ENCODE measurements at places on chromosomes 1 and 21.
A peak's percentile ranks its signal among the peaks of the same experiment; 100 is the strongest.

GRCh38 chr1:229430761-229431283, 3.1 kb downstream of the ACTA1 start:
- DNase-seq, result no peak

- no peak for DNase-seq
Observed at GRCh38 chr1:192879406-192879805, 70.6 kb downstream of the RGS2 start.

DNA sequence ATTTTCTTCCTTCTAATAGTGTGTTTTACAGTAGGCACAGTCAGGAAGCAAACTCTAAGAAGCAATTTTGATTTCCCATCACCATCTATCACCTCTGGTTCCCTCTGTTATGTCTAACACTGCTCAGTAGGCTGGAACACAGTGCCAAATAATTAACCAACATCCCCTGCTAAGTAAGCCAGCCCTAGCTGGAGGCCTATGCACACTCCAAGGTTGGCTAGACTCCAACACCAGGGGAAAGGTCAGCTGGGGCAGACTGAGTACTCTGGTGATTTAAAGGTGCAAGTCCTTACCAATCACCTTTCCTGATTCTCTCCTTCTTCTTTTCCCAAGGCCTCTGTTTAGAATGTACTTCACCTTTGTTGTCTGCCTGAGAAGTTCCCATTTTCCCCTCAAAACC, 46.5 kb upstream of the BEND5 start:
- peak; percentile 14 for DNase-seq

DNA sequence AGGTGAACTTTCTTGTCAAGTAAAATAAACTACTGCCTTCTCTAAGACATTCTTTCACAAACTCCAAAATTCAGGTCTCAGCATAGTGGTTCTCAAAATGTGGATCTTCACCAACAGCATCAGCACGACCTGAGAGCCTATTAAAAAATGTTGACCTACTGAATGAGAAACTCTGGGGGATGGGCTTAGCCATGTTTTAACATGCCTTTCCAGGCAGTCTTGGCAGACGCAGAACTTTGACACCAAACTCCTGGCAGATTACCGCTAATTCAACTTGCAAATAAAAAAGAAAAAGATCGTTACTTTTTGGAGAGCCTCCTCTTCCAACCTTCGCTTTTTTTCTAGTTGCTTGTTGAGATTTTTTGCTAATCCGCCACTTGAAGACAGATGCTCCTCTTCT, 35.1 kb downstream of the ARHGAP29 start:
- no peak for DNase-seq

DNA sequence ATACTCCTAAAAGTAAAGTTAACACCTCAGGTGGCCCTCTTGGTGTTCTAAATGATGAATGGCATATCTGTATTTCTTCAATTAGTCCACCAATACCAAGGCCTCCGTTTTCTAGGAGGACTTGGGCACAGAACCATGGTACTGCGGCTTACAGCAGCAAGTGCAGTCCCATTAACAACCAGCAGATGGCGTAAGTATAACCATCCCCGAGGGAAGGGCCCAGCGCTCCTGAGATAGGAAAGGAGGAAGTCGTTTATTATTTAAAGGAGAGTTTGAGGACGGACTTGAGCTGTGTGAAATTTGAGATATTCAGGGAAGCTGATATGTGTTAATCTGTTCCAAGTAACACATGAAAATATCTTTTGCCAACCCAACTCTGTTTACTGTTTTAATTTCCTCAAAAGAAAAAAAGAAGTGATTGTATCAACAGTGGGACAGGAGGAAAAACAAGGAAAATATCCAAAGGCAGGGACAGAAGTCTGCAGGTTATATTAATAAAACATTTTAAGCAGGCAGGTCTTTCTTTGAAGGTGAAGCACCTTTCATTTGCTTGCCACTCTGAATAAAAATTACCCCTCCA, 37.7 kb upstream of the KCNJ15 start:
- peak; percentile 87 for DNase-seq

DNA sequence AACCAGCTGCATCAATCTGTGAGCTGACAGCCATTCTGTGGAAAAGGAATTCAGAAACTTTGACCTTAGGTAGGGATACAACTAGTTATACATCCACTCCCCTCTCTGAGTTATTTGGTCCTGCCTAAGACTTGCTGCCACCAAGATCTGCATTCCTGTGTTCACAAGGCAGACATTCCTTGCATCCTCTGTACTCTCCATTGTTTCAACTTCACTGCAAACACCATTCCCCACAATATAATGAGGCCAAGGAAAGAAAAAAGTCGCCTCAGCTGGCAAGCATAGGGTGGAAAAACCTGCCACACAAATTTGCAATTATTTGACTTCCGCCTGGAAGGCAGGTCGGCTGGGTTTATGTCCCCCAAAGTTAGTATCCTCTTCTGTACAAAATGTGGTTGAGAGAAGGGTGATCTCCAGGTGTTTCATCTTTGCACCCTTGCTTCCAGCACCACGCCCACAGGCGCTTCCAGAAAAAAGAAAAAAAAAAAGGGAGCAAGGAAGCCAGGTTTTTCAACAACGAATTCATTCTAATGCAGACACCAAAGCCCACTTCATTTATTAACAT, 676 bp upstream of the CTTNBP2NL start:
- DNase-seq, result peak; percentile 26

- DNase-seq, result no peak
Observed at GRCh38 chr1:67342076-67342890, 34.6 kb downstream of the IL12RB2 start.

- no peak for DNase-seq
Observed at GRCh38 chr21:32958288-32959002, 67.3 kb upstream of the OLIG2 start.

- DNase-seq, result no peak
Observed at GRCh38 chr1:50378770-50379169, 44.5 kb downstream of the DMRTA2 start.

DNA sequence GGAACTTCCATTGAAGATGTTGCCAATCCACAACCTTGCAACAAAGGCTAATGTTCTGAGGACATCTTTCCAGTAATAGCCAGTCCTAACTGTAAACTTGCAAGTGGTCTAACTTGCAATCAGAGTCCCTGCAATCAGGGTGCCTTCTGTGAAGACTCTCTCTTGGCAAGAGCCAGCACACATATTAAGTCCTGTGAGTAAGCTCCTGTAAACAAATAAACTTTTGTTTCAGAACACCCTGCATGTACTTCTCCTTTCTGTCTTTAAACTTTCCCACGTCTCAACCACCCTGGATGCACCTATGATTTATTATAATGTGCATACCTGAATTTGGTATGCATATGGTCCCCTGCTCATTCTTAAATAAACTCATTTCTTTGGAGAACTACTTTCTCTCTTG, 9.1 kb downstream of the GBP7 start:
- no peak for DNase-seq

DNA sequence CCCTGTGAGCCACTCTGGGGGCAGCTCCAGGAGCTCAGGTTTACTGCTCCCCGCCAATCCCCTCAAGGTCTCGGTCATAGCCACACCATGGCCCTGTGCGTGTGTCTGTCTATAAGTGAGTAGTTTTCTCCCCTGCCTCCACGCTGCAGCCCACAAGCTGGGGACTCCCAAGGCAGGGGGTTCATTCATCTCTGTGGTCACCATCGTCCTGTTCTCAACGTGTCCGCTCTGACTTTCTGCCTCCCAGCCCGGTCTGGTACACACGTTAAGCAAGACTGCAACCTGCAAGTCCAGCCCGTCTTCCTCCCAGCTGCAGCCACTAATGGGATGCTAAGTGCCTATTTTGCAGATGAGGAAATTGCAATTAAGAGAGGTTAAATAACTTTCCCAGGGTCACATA, 49.8 kb downstream of the IGSF21 start:
- DNase-seq, result peak; percentile 7

GRCh38 chr1:211634461-211634860, 41.0 kb downstream of the NEK2 start:
- no peak for DNase-seq

- no peak for DNase-seq
Observed at GRCh38 chr1:32894019-32894600, 7.1 kb downstream of the TMEM54 start.

DNA sequence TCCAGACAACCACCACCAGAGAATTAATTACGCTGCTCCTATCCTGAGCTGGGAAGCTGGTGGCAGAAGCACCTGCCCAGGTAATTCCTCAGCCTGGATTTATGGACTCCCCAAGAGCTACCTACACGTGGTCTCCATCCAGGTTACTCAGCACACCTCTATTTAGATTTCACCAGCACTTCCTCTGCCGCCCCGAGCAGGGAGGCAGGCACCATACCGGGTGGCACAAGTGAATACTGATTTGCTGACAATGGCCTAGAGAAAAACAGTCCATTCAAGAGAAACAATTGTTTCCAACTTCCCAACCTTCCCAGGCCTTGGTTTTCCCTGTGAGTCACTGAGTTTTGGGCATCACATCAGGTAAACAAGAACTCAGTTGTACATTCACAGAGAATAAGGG, 134.3 kb downstream of the MATN1 start:
- DNase-seq, result no peak

- DNase-seq, result no peak
Observed at GRCh38 chr1:157034137-157034800, 11.3 kb downstream of the ARHGEF11 start.

DNA sequence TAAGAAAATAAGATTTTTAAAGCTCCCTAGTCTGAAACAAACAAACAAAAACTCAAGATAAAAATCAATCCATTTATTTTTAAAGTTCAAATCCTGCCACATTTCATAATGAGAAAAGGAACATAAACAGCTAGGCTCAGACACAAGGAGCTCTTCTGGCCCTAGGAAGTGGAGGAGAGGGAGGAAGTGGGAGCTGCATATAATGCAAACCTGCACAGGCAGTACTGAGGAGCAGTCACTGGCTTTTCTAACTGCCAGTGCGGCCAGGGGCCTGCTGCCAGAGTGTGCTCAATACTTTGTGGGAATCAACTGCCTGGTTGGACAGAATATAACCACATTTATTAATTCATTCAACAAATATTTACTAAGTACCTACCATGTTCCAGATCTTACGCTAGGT, 139.8 kb upstream of the SPATA6 start:
- DNase-seq, result no peak

GRCh38 chr1:205098242-205098641, 14.0 kb upstream of the TMEM81 start:
- no peak for DNase-seq

DNA sequence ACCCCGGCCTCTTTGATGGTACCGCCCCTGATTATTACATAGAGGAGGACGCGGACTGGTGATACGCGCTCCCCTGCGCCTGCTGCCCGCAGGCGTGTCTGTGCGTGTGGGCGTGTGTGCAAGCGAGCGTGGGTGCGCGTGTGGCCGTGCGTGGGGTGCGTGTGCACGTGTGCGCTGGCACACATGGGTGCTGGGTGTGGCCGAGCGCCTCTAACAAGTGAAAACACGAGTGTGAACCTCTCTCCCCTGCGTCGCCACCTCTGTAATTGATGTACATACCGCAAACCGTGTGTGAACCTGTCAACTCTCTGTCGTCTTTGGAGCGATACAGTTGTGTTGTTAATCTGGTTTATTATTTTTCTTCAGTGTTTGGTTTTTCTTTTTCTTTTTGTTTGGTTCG, 87.8 kb upstream of the TMEM51 start:
- no peak for DNase-seq

DNA sequence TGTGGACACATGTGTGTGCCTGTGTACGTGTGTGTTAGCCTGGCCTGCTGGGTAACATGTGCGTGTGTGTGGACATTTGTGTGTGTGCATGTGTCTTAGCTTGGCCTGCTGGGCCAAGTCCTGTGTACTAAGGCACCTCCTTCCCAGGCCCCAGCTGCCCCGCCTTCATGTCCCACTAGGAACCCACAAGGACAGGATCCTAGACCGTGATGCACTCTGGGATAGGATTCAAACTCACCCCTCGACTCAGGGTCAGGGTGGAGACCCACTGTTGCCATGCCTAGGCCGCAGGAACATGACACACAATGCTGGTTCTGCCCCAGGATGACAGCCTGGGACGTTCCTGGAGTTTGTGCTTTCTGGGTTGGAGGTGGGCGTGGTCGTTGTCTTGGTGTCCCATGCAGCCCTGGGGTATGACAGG, 89.9 kb upstream of the TMPRSS2 start:
- no peak for DNase-seq

DNA sequence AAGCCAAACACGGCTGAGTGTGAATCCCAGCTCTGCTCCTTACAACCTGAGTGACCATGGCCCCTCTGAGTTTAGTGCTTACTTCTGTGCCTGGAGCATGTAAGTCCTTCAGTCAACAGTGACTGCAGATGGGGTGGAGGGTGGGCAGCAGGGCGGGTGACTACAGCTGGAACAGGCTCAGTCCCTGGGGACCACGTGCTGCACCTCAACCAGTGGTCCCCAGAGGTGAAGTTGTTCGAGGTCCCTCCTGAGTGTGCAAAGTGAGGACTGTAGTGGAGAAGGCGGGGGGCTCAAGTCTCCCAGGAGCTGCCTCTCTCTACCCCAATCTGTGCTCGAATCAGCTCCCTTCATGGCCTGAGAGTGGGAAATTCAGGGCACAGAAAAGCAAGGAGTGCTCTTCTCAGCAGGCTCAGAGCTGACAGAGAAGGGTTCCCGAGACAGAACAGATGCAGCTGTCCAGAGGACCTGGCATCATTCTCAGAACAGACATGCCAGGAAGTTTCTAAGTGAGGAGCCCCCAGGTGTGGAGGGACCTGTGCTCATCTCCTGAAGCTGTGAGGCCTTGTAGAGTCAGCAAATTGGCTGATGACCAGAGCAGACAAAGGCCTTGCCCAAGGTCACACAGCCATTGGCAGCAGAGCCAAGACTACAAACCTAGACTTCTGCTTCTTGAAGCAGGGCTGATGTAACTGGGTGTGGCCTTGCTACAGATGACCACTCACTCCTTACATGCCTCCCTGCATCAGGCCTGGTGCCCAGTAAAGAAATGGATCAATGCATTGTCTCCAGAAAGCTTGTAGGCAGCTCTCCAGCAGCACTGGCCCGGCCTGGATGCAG, 61.7 kb upstream of the EDN2 start:
- DNase-seq, result no peak

GRCh38 chr1:95384567-95384966, 150.6 kb downstream of the RWDD3 start:
- DNase-seq, result no peak

- no peak for DNase-seq
Observed at GRCh38 chr1:243719476-243719875, 130.6 kb downstream of the AKT3 start.

DNA sequence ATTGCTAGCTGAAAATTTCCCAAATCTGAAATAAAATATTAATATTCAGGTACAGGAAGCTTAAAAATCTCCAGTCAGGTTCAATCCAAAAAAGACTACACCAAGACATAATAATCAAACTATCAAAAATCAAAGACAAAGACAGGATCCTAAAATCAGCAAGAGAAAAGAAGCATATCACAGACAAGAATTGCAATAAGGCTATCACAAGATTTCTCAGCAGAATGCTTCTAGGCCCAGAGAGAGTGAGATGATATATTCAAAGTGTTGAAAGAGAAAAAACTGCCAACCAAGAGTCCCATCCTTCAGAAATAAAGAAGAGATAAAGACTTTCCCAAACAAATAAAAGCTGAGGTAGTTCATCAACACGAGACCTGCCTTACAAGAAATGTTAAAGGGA, 5.0 kb upstream of the SELP start:
- DNase-seq, result no peak

DNA sequence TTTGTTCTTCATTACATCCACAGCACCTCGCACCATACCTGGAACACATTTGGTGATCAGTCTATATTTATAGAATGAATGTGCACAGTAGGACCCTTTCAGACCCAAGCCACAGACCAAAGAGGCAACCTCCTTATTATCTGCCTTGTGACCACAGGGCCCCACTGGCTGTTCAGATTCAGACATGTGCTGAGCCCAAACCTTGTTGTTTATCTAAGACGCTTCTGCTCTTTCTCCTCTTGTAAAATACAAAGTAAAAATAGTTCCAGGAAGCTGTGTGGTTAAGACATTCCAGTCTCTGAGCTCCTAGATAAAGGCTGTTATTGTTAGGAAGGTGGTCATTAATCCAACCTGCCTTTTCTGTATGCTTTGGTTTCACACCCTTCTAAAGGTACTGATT, 3.6 kb upstream of the SCMH1 start:
- no peak for DNase-seq
